HEK293T (cell line): ENCODE measurements at places on chromosomes 11 and 22.
A peak's percentile ranks its signal among the peaks of the same experiment; 100 is the strongest.

DNA sequence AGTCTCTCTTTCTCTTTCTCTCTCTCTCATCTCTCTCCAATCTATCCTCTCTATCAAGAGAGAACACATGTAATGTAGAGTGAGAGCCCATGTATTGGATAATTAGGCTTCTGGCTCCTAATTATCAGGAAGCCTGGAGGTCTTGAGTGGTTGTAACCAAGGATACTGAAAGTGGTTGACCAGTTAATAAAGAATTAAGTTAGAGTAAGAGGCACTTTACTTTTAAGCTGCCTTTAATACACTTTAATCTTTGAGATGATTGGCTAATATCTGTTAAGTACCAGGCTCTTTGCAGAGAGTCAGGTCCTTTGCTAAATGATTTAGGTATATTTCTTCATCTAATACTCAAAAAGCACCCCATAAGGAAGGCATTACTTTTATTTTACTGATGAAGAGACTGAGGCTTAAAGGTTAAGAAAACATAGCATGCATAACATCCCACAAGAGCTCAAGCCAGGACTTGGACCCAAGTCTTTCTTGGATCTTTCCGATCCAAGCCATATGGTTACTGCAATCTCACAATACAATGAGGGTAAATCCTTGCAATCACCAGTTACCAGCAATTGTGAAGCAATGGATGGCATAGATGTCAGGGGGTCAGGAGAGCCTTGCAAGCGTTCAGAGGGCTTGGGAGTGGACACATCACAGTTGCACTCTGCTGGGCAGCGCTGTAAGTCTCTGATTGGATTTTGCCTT, 22.1 kb downstream of the CD44 start:
- no peak for DNase-seq

- no peak for DNase-seq
Observed at GRCh38 chr11:73570415-73571114, 27.3 kb downstream of the FAM168A start.

GRCh38 chr11:134277183-134278001, 1.2 kb downstream of the GLB1L3 start:
- no peak for DNase-seq

- DNase-seq = peak; percentile 67
Observed at GRCh38 chr11:116641561-116642045, 131.2 kb downstream of the BUD13 start.

GRCh38 chr11:18527512-18527911, 770 bp upstream of the TSG101 start:
- peak; percentile 7 for DNase-seq

- no peak for DNase-seq
Observed at GRCh38 chr22:48742556-48743343, 1084.9 kb downstream of the BRD1 start.

- no peak for DNase-seq
Observed at GRCh38 chr11:95892892-95893570, 30.9 kb downstream of the MTMR2 start.

DNA sequence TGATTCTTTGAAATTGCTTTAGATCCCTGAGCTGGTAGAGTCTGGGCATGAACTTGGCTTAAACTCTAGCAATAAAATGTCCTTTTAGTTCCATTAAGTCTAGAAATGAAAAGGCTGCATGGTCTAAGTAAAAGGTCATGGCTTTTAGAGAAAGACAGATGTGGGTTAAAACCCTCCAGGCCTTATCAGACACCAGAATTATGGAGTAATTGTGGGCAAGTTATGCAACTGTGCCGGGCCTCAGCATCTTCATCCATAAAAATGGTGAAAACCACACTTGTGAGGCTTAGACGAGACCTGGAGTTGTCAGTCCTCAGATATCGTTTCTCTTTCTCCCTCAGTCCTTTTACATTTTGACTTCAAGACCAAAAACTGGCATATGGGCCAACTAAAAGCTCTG, 597.9 kb upstream of the KIRREL3 start:
- no peak for DNase-seq

GRCh38 chr11:36354221-36355003, 58.3 kb downstream of the PRR5L start:
- no peak for DNase-seq

- DNase-seq = no peak
Observed at GRCh38 chr11:23585416-23586104, 725.3 kb upstream of the CCDC179 start.
